Pons (tissue), 1 donor: ENCODE measurements at places on chromosomes 5 and 9.

- DNase-seq: no peak
Measured at GRCh38 chr9:121239071-121239470, 28.9 kb upstream of the GSN start.

DNA sequence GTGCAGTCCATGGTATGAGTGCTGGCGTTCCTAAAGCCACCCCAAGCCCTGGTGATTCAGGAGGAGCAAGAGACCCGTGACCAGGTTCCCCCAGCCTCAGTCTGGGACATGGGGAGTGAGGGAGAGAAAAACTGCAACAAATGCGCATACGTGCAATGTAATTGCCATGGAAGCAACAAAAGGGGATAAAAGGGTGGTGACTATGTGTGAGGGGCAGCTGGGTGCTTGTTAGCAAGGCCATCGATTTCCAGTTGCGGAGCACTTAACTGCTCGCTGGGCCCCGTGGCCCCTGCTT lies 709 bp upstream of the SH3PXD2B start:
- DNase-seq: no peak

GRCh38 chr5:76406014-76406413 lies 2.9 kb downstream of the IQGAP2 start:
- DNase-seq: no peak

DNA sequence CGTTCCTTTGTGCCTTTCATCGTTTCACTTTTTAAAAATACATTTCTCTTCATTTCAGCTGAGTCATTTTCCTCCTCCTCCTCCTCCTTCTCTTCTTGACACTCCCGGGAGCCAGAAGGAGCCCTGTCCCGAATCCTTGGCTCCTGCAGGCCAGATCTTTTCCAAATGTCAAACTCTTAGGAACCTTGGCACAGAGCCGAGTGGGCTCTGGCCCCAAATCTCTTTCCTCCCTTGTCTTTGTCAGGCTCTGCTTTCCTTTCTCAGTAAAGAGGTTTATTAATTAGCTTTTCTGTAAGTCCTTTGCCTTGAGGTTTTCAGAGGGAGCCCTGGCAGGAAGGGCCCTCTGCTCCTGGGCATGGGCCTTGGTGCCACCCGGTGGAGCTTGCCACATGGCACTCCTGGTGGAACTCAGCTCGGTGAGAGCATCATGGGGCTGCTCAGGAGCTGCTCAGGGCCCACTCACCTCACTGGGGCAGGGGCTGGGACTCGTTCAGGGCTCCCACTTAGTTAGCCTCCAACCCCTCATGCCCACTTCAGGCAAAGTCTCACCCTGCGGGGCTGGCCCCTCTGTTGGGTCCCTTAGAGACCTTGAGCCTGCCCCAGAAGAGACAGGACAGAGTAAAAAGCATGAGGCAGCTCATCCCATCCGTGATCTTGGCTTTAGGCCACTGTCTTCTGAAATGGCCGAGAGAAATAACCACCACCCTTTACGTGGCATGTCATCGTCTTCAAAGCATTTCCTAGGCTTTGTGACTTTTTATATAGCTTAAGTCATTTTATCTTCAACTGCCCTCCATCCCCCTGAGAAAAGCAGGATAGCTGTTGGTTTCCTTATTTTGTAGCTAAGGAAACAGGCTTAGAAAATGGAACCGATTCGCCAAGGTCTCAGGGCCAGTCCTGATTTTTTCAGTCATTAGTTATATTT lies 17.1 kb downstream of the STC2 start:
- DNase-seq: peak; percentile 73

- DNase-seq: no peak
Measured at GRCh38 chr5:157306692-157307471, 41.0 kb downstream of the CYFIP2 start.

GRCh38 chr9:95004411-95005277 lies 278.1 kb downstream of the AOPEP start:
- no peak for DNase-seq

- no peak for DNase-seq
Measured at GRCh38 chr9:133074111-133074651, 12.4 kb downstream of the CEL start.

DNA sequence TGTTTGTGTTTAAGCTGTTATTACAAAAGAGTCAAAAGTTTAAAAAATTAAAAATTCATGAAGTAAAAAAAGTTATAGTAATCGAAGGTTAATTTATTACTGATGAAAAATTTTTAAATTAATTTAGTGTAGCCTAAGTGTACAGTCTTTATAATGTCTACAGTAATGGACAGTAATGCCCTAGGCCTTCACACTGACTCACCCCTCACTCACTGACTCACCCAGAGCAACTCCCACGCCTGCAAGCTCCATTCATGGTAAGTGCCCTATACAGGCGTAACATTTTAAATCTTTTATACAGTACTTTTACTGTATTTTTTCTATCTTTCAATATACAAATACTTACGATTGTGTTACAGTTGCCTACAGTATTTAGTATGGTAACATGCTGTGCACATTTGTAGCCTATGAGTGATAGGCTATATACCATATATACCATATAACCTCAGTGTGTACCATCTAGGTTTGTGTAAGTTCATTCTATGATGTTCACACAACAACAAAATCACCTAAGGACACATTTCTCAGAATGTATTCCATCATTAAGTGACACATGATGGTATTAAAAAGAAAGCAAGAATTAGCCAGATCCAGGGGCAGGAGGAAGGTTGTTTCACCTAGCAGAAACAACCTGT lies 40.1 kb downstream of the DCAF10 start:
- DNase-seq: no peak

DNA sequence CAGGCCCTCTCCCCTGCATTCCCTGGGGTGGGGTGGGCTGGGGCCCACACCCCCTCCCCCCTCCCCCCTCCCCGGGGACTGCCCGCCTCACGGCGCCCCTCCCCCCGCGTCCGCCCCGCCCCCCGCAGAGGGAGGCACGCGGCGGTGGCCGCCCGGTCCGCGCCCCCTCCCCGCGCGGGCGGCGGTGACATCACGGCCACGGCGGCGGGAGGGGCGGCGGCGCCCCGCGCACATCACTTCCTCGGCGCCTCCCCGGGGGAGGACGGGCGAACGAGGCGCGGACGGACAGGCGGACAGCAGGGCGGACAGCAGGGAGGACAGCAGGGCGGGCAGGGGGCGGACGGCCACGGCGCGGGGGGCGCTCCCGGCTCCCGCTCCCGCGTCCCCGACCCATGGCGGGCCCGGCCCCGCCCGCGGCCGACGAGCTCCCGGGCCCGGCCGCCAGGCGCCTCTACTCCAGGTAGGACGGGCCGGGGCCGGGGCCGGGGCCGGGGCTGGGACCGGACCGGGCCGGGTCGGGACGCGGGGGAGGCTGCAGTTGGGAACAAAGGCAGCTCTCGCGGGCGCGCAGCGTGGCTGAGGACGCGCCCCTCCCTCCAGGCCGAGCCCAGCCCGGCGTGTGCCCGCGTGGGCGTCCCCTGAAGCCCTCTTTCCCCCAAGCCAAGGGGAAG lies at the start of gene GPSM1:
TSS of gene GPSM1 (plus strand) at position 236 of the 671 bp plus-strand sequence. CDS start at position 393, 157 bp downstream.
- DNase-seq: no peak

GRCh38 chr9:108836319-108836718 lies 19.5 kb downstream of the ACTL7B start:
- DNase-seq: no peak

- no peak for DNase-seq
Measured at GRCh38 chr5:31433229-31433628, 98.7 kb downstream of the DROSHA start.
